ENCODE measurements at places on chromosomes 2 and 18. TPM values are rescaled to one million over a fixed set of nuclear protein-coding genes. Genes with fewer than 3 reads are reported as not detected.

TMEM200C gene
- not detected for total RNA-seq

DNA sequence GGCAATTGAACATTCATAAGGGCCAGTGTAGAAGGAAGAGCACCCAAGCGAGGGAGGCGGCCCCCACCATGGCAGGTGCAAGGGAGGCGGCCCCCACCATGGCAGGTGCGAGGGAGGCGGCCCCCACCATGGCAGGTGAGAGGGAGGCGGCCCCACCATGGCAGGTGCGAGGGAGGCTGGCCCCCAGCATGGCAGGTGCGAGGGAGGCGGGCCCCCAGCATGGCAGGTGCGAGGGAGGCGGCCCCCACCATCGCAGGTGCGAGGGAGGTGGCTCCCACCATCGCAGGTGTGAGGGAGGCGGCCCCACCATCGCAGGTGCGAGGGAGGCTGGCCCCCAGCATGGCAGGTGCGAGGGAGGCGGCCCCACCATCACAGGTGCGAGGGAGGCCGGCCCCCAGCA, 24.7 kb upstream of the GPC1 start:
- no peaks in the 10 kb centered on the region for H3K4me1 ChIP-seq
- H3K27ac ChIP-seq, result no peak overlapping the region
- no peaks in the 10 kb centered on the region for H3K36me3 ChIP-seq
- H3K4me3 ChIP-seq, result no peak overlapping the region

- no peak overlapping the region for H3K27ac ChIP-seq
- H3K4me1 ChIP-seq, result no peaks in the 10 kb centered on the region
- no peaks in the 10 kb centered on the region for H3K27me3 ChIP-seq
- H3K36me3 ChIP-seq, result no peaks in the 10 kb centered on the region
- no peak overlapping the region for H3K4me3 ChIP-seq
- no peak for DNase-seq
Measured at GRCh38 chr2:220915092-220915623, 656.9 kb downstream of the EPHA4 start.

DNA sequence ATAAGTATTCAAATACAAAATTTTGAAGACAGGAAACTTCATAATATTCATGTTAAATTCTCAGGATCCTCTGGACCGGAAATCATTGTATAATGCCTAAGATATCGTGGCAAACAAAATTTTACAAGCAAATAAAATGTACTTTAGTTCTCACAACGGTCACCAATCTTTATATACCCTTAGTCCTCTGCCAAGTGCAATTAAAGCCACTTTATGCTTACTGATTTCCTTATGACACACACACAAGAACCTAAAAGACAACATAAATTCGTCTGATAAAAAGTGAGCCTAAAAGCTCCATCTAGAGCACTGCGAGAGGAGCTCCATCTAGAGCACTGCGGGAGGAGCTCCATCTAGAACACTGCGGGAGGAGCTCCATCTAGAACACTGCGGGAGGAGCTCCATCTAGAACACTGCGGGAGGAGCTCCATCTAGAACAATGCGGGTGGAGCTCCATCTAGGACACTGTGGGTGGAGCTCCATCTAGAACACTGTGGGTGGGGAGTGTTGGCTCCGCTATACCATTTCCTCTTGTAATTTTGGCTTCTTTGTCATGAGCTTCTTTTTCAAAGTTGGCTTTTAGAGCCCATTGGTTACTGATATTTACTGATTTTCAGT, 15.9 kb downstream of the ATP8B1 start:
- no peaks in the 10 kb centered on the region for H3K36me3 ChIP-seq
- no peaks in the 10 kb centered on the region for H3K27me3 ChIP-seq
- H3K4me1 ChIP-seq, result peaks cover 76% of the 10 kb centered on the region

DNA sequence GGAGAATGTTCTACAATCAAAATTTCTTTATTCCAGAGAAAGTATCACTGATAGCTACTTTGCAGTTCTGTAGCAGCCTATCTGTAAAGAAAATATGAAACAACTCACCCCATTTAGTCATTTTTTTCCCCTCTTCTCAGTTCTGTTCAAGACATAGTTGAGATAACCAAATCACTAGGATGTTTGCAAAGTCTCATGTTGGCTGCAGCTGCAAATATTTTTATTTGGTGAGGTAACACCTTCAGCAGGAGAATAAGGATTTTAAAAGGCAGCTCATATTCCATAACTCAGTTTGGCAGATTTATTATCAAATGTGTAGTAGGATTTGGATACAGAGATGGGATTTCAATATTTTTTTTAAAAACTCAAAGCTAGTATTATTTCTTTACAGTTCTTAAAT, 41.0 kb downstream of the HNRNPLL start:
- H3K4me1 ChIP-seq, result no peaks in the 10 kb centered on the region
- no peak for DNase-seq
- no peaks in the 10 kb centered on the region for H3K27me3 ChIP-seq
- H3K36me3 ChIP-seq, result peaks cover 35% of the 10 kb centered on the region
